ENCODE measurements at places on chromosomes 13 and 19.

DNA sequence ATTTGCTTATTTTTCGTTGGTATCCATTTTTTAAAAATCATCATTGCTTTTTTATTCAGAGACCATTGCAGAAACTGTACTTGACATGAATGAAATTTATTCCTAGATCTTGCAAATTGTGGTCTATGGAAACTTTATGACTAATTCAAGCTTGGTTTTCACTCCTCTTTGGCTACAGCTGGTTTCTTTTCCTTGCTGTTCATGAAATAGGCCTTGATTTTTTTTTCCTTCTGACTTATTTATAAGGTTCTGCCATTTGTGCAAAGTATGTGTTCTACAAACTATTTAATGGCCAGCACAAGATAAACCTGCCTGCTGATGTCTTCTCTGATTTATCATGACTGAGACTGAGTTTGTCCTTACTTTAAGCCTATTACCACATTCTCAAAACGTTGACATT lies 764.0 kb upstream of the SLITRK5 start:
- DNase-seq = no peak

- DNase-seq = no peak
Observed at GRCh38 chr19:9219489-9219888, at the start of gene OR7D4. Gene OR7D4, minus strand, starts transcription at chr19:9219589. Its CDS starts 4,752 bp downstream, at chr19:9214837.

DNA sequence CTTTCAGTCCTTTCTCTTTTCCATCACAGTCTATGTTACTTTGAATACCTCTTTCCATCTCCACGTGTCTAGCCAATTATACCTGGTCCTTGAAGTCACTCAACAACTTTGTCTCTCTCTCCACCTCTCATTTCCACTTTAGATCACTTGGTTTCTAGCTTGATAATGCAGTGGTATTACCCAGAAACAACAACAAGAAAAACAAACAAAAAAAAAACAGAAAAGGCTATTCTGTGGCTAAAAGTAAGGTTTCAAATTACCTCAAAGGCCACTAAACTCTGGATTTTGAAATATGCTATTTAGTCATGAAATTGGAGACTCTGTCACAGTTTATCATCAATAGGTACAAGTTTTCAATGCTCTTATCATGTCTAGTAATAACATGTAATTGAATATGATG lies 184.8 kb downstream of the PCDH9 start:
- no peak for DNase-seq

DNA sequence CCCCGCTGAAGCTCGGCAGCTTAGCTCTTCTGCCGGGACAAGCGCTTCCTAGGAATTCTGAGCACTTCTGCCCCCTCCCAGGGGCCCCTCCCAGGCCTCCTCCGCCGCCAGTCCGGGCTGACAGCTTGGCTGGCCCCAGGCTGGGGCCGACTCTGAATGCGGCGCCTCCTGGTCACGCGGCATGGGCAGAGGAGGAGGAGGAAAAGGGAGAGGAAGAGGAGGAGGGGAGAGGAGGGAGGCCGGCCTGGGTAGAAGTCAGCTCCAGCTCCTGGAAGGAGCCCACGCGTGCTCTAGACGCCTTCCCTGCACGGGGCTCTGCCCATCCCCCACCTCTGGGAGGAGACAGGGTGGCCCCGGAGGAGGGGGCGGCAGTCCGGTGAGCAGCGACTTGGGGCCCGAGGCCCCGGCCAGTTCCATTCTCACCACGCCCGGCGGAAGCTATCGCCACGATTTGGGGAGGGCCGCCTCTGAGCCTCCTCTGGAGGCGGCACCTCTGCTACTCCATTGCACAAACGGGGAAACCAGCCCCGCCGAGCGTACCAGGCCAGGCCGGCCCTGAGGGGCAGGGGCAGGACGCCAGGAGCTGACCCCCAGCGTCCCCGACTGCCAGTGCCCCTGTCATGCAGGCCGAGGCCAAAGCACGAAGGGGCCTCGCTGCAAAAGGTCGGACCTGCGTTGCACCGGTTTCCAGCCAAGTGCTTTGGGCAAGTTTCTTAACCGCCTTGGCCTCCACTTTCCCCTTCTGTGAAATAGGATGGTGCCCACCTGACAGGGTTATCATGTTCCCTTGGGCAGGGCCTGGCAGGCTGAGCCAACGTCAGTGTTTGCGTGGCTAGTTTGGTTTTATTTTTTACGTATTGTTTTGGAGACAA lies 31.6 kb downstream of the CCNE1 start:
- no peak for DNase-seq

DNA sequence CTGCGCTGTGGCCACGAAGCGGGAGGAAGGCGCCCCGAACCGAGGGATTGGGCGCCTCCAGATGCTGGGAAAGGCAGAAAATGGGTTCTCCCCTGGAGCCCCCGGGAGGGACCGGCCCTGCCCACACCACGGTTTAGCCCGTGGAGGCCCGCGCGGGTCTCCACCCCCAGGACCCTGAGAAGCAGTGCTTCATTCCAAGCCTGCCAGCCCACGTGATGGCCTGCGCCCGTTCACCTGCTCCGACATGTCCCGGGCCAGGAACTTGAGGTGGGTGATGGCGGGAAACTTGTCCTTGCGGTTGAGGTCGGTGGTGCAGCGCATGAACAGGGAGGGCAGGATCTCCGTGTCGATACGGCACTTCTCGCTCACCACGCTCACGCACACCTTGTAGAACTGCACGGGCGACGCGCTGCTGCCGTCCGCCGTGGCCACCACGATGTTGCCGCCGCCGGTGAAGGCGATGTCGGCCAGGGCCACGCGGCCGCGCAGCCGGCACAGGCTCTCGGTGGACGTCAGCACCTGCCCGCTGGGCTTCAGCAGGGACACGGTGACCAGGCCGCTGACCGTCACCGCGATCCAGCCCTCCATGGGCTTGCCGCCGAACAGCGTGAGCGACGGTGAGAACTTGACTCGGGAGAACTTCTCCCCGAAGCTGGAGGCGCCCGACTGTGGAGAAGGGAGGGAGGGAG lies 7.3 kb downstream of the MED16 start:
- DNase-seq = no peak

DNA sequence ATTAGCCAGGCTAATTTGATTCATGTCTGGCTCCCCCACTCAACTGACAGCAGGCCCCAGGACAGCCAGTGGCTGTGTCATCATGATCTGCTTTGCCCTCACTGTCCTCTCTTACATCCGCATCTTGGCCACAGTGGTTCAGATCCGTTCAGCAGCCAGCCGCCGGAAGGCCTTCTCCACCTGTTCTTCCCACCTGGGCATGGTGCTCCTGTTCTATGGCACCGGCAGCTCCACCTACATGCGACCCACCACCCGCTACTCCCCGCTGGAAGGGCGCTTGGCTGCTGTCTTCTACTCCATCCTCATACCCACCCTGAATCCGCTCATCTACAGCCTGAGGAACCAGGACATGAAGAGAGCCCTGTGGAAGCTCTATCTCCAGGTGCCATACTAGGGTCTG lies 79.7 kb downstream of the PEG3 start:
- DNase-seq = no peak
